ENCODE measurements at places on chromosomes 16 and 17.

GRCh38 chr17:78485290-78486168 is 91.7 kb downstream of the DNAH17 start:
- no peak for DNase-seq

- DNase-seq: peak; percentile 82
Observed at GRCh38 chr17:42748908-42749798, 4.3 kb upstream of the EZH1 start.

- no peak for DNase-seq
Observed at GRCh38 chr17:10018461-10018891, 113.4 kb upstream of the RCVRN start.

- no peak for DNase-seq
Observed at GRCh38 chr16:86138121-86139085, 239.4 kb downstream of the IRF8 start.

GRCh38 chr16:11543661-11544393 is 42.9 kb downstream of the LITAF start:
- DNase-seq: no peak

DNA sequence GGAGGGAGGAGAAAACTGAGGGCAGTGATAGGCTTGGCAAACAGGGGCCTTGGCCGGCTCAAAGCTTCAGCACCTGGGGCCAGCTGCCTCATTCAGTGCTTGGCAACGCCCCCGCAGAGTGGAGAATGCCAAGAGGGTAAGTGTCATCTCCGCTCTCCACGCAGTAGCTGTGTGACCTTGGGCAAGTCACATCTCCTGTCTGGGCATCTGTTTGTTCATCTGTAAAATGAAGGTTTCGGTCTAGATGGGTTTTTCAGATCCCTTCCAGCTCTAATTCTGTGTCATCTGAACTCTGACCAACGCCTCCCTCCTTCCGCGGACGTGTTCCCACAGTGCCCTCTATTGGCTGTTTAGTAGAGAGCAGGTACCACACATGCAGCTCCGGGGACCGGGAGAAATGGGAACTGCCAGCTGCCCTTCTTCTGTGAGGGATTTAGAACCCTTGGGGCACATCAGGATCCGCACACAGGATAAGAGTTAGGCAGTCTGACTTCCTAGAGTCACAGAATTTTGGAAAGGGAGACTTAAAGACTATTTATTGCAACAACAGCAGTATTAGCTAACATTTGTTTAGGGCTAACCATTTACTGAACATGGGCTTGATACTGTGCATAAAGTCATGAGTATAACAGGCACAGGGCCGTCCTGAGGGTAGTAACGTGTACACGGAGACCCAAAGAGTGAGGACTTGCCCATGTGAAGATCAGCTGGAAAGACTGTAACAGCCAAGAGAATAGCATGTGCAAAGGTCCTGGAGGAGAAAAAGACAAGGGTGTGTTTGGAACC is 26.8 kb downstream of the GP2 start:
- DNase-seq: peak; percentile 16

DNA sequence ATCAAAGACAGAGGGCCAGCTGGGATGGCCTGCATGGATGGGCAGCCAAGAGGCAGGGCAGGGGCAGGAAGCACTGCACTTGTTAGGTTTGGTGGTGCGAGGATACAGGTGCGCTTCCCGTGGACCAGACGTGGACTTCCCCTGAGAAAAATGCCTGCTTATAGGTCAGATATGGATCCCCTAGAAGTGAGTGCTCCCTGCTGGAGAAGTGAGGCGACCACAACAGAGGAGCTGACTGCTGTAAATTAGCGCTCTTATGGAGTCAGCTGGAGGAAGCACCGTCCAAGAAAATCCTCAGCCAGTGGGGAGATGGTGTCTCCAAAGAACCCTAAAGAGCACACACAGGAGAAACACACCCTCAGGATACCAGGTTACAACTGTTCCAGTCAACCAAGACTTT is 27.7 kb upstream of the CCDC182 start:
- no peak for DNase-seq
